ENCODE measurements at places on chromosomes 11 and 22. TPM values are rescaled to one million over a fixed set of nuclear protein-coding genes. Genes with fewer than 3 reads are reported as not detected.

The CLTCL1 gene
- total RNA-seq: 7.9 TPM

The SVIP gene
- total RNA-seq: 6.9 TPM

The SLC2A11 gene
- 4.1 TPM for total RNA-seq

The TCIRG1 gene
- 74.5 TPM for total RNA-seq

The OR52H1 gene
- total RNA-seq: not detected

The SAA2 gene
- total RNA-seq: 11.7 TPM

The CHRNA10 gene
- not detected for total RNA-seq

The FAM83F gene
- total RNA-seq: 23.5 TPM

The ROBO4 gene
- not detected for total RNA-seq

The AIFM3 gene
- total RNA-seq: 0.56 TPM

The CST6 gene
- total RNA-seq: 8.9 TPM

The USP2 gene
- 1.9 TPM for total RNA-seq

The TPBGL gene
- total RNA-seq: not detected

The NEAT1 gene
- total RNA-seq: 23.1 TPM

The OR8G5 gene
- not detected for total RNA-seq

The SLC17A6 gene
- total RNA-seq: not detected

The CYTH4 gene
- total RNA-seq: 0.21 TPM

The MED15 gene
- total RNA-seq: 41.4 TPM

The OSBP gene
- 23.1 TPM for total RNA-seq

The KCNJ1 gene
- 0.07 TPM for total RNA-seq

The MFRP gene
- not detected for total RNA-seq

The OPCML gene
- total RNA-seq: not detected

The ACAT1 gene
- 69.0 TPM for total RNA-seq

The PLEKHA7 gene
- total RNA-seq: 15.4 TPM

The CHRM4 gene
- not detected for total RNA-seq

The SYCE3 gene
- total RNA-seq: 1.1 TPM

The APOBEC3H gene
- not detected for total RNA-seq

The GALNT18 gene
- 40.8 TPM for total RNA-seq

The SAAL1 gene
- 19.1 TPM for total RNA-seq

The FOSL1 gene
- 87.1 TPM for total RNA-seq

The GLYATL1 gene
- not detected for total RNA-seq

The RHOD gene
- 363 TPM for total RNA-seq

The TUB gene
- 1.3 TPM for total RNA-seq

The UBQLN3 gene
- not detected for total RNA-seq

The E2F8 gene
- total RNA-seq: 2.1 TPM

The FERMT3 gene
- 0.14 TPM for total RNA-seq

The GRIA4 gene
- not detected for total RNA-seq

The TMEM25 gene
- 32.8 TPM for total RNA-seq

The MS4A15 gene
- total RNA-seq: not detected

The SLC29A2 gene
- total RNA-seq: 5.9 TPM

The ZP1 gene
- total RNA-seq: not detected

The HDHD5 gene
- 63.1 TPM for total RNA-seq

The GLYAT gene
- total RNA-seq: not detected

The GLB1L3 gene
- total RNA-seq: 0.42 TPM

The CPT1B gene
- total RNA-seq: 1.1 TPM

The MMP10 gene
- 2.8 TPM for total RNA-seq

The CTNND1 gene
- 151 TPM for total RNA-seq

All from airway epithelial cell (primary cell).